Mesenteric fat pad (tissue), 1 donor: ENCODE measurements at places on chromosomes 4 and X. TPM values are rescaled to one million over a fixed set of nuclear protein-coding genes. Genes with fewer than 3 reads are reported as not detected.

GRCh38 chrX:27675493-27675892 lies 85.3 kb downstream of the DCAF8L2 start:
- no peak for DNase-seq

- DNase-seq, result no peak
Measured at GRCh38 chr4:71595576-71596108, 188.2 kb downstream of the GC start.

- no peak for DNase-seq
Measured at GRCh38 chr4:3387154-3387942, 54.4 kb upstream of the HGFAC start.

DNA sequence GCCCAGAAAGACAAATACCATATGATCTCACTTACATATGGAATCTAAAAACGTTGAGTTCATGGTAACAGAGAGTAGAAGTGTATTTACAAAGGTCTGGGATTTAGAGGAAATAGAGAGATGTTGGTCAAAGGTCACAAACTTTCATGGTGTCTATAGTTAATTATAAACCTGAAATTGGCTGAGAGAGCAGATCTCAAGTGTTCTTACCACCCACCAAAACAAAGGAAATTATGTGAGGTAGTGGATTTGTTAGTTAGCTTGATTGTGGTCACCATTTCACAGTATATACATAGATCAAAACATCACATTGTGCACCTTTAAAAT lies 186.8 kb downstream of the NWD2 start:
- no peak for DNase-seq

GRCh38 chr4:57777876-57778275 lies 667.7 kb upstream of the IGFBP7 start:
- no peak for DNase-seq

The HSFX3 gene
- total RNA-seq, result not detected

DNA sequence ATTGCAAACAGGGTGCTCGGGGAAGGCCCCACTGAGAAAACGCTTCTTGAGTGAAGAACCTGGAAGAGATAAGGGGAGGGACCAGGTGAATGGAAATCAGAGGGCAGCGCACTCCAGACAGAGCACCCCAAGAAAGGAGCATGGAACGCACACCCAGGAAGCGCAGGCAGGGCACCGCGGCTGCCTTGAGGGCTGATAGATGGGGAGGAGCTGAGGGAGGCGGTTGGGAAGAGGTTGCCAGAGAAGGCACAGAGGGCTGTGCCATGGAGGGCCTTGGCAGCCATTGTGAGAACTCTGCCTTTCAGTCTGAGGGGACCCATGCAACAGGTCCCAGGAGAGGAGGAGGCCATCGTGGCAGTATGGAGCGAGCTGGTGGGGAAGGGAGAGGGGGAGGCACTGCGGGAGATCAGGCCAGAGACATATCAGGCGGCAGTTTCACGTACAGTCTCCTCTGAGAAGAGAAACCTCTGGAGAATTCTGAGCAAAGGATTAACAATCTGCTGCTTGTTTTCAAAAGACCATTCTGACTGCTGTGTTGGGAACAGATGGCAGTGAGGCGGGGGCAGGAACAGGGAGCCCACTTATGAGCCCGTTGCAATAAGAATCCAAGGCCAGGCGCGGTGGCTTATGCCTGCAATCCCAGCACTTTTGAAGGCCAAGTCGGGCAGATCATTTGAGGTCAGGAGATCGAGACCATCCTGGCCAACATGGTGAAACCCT lies 83.7 kb downstream of the PCYT1B start:
- no peak for DNase-seq

DNA sequence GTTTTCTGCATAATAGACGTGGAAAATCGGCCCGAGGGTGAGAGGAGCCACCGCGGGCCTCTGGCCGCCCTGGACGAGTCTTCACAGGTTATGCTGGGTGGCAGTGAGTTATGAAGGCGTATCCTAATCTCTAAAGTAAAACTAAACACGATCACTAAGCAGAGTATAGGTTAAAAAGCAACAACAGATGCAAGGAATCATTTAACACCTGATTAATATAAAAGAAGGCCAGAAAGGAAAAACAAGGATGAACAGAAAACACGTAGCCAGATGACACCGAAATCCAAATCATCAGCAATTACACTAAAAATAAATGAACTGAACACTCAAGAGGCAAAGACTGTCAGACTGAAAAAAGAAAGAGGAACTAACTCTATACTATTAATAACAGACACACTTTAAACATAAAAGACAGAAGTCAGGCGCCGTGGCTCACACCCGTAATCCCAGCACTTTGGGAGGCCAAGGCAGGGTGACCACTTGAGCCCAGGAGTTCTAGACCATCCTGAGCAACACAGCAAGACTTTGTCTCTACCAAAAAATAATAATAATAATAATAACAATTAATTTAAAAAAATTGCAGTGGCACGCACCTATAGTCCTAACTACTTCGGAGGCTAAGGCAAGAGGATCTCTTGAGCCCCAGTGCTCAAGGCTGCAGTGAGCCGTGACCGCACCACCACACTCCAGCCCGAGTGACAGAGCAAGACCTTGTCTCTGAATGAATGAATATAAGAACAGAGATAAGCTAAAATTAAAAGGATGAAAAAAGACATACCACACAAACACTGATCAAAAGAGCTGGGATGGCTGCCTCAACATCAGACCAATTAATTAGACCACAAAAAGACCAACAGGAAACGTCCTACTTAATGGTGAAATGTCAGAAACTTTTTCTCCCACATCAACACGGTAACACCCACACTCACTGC lies 30.0 kb downstream of the CTBP1 start:
- DNase-seq, result no peak

DNA sequence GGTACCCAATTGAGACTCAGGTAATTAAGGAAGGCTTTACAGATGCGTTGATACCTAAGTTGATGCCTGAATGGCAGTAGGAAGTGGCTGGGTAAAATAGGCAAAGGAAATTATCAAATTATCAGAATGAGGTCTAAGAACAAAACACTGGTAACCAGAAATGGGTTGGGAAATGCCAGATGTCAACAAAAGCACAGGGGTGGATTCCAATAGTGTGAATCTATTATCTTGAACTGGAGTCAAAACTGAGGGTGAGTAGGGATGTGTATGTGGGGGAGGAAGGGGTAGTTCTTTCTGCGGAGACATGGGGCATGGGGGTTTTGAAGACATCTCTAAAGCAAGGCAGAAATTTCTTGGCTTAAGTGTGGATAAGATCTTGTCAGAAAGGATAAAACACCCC lies 16.0 kb upstream of the SEPTIN6 start:
- DNase-seq, result no peak

DNA sequence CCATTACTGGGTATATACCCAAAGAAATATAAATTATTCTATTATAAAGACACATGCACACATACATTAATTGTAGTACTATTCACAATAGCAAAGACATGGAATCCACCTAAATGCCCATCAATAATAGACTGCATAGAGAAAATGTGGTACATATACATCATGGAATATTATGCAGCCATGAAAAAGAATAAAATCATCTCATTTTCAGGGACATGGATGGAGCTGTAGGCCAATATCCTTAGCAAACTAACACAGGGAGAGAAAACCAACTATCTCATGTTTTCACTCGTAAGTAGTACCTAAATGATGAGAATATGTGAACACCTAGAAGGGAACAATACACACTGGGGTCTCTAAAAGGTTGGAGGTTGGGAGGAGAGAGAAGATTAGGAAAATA lies 86.0 kb upstream of the GALNTL6 start:
- DNase-seq, result no peak

The CFAP47 gene
- total RNA-seq, result not detected

The PRSS12 gene
- 0.16 TPM for total RNA-seq

The NDST4 gene
- total RNA-seq, result not detected

The TEX13B gene
- total RNA-seq, result not detected

- DNase-seq, result no peak
Measured at GRCh38 chrX:77070202-77070918, 376.8 kb upstream of the FGF16 start.

DNA sequence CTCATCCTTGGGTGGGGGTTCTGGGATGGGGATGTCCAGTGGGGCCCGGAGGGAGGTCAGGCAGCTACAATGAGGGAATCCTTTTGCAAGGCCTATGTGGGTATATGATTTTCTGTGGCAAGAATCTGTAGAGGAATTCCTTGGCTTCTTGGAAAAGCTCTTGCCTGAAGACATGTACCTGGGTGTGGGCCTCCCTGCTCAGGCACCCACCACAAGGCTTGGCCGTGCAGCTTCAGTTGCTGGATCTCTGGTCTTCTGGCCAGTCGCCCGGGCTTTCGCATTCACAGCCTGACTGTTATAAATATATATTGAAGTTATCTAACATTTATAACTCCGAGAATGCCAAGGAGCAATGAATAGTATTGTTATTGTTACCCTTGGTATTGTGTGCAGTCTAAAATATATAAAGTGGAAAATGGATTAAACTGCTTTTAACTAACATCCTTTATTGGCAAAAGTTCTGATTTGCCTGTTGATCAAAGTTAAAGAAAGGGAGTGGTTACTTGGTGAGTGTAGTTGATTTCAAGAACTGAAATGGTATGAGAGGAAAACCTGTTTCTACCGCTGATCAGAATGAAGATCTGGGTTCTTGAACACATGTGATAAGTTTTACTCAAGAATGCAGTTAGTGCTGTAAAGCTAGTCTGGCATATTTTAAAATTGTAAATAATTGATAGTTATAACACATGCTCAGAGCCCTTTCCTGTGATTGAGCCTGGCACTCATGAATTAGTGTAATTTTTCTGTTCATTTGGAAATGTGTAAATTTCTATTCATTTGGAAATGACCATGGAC lies 36.0 kb downstream of the PTTG2 start:
- DNase-seq, result no peak

DNA sequence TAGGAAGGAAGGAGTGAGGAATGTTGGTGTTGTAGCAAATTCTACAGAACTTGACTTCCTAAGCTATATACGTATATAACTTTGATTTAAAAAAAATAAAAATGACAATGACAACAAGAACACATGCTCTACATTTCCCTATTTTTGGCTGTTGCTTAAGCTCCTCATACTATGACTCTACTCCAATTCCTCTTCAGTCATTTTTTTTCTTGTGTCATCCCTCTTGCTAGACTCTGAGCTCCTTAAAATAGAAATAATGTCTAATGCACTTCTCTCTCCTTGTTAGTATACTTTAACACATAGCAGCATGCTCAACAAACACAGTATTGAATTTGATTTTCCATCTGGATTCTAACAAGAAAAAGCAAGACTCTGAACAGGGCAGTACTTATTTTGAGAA lies 144.0 kb downstream of the HDX start:
- DNase-seq, result no peak

The COL25A1 gene
- 6.6 TPM for total RNA-seq

The PHOX2B gene
- total RNA-seq, result not detected

The CFP gene
- total RNA-seq, result 11.8 TPM

DNA sequence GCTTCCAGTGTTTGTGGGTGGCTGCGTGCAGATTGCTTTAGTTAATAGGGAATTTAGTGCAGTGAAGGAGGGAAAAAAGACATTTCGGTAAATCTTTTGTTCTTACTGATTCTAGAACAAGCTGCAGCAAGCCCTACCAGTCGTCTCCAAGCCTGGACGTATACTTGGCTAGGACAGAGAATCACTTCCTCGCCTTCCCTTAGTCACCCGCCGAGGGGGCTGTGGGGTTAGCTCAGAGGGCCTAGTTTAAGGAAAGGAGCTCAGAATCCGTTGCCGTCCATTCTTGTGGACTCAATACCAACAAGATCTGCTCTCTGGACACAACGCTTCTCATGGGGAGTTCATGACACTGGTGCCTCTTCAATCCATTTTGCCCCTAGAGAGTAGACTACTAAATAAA lies 36.3 kb upstream of the FAT1 start:
- no peak for DNase-seq
